ENCODE measurements at places on chromosomes 3 and 15. TPM values are rescaled to one million over a fixed set of nuclear protein-coding genes. Genes with fewer than 3 reads are reported as not detected.

GOLGA8M gene
- 1.1 TPM for total RNA-seq

TMEM266 gene
- total RNA-seq: not detected

MRPS11 gene
- 29.6 TPM for total RNA-seq

DNA sequence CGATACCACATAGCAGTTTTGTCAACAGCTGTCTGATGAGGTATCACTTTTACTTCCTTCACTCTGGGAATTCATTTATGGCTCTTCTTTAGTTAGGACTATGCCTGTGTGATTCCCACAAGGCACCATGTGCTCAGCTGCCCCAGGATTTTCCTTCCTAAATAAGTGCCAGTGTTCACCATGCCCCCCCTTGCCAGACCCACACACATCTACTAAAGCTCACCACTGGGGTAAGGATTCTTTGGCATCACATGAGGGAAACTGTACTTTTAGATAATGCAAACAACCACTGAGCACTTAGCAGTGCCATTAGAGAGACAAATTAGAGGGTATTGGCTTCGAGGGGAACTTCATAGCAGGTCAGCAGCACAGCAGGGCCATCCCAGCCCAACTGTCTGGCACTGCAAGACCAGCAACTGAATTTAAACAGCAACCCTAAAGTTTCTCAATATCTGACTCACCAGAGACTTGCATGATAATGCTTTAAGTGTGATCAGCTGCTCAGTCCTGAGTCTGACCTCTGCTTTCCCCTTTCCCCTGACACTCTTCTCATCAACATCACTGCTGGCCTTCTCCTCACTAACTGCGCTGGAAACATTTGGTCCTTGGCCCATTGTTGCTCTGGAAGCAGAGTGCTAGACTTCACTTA, 114.3 kb downstream of the STAC start:
- no peak for DNase-seq

- no peak for DNase-seq
Measured at GRCh38 chr3:4138786-4139431, 164.3 kb upstream of the SETMAR start.

GRCh38 chr15:46622851-46623250, 988.0 kb downstream of the SQOR start:
- DNase-seq: no peak

PSMD6 gene
- 63.0 TPM for total RNA-seq

DNA sequence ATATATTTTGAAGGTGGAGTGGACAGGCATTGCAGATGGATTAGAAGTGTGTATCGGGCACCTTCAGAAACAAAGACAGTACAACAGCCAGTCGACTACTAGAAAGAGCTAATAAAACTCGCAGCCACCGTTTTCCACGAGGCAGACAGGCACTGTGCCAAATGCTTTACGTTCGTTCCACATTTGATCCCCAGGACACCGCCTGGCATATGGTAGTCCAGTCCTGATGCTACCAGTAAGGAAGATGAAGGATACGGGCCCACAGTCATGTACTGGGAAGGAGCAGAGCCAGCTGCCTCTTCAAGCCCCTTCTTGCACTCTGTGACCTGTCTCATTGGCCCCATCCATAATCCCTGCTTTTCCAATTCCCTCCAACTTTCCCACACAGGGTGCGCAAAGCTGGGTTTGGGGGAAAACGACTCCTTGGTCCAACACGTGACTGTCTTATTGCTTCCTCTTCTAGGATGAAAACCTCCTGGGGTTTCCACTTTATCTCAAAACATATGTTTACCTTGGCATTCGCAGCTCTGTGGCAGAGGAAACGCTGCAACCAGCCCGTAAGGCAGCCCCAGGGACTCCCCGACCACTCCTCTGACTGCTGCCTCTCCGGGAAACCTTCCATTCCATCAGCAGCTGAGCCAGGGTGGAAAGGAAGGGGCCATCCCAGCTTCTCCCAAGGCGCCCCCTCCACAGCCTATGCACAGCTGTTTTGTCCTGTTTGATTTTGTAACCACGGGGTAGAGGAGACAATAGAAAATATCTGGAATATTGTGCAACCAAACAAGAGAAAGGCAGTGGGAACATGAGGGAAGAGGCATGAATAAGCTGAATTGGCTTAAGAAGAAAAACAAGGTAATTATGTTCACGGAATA, 107.4 kb downstream of the ADAMTS17 start:
- no peak for DNase-seq

- DNase-seq: no peak
Measured at GRCh38 chr3:115436767-115437301, 186.5 kb upstream of the GAP43 start.

SLC7A14 gene
- total RNA-seq: not detected

- no peak for DNase-seq
Measured at GRCh38 chr3:56322862-56323261, 145.4 kb downstream of the ERC2 start.

DNA sequence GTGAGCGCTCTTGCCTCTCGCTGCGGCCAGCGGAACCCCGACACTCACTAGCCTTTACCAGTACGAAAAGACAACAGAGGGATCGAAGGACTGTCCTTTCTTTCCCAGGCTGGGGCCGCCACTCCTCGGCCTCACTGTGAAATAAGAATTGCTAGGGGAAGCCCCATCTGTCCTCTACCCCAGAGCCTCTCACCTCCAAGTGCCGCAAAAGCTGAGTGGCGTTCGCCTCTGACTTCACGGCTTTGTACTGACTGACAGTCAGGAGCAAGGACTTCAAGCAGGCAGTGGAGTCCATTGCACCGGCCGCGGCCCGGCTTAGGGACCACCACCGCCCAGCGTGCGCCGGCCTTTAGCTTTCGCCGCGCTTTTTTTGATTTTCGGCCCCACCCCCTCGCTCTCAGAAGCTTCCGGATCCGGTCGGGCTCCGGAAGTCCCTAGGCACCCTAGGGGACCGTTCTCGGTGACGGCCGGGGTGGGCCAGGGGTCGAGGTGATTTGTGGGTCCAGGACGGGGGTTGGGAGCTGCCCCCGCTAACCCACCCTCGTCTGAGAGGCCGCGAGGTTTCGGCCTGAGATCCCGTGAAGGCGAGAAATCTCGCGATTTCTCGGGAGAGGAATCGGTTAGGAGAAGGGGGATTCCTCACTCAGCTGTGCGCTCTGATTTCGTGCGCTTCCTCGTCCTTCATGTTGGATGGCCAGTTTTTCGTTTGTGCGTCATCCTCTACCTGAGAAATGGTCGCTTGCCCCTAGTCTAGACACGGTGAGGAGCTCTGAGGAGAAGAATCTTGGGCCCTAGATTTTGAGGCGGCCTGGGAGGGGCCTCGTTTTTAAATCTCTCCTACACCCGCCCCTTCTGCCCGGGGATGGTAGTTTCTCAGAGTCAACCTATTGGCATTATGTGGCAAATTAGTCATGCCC, at the start of the genes CIP2A and DZIP3:
Gene CIP2A (minus strand): TSS at position 358 of the 917 bp plus-strand sequence. CDS start 63 bp downstream, at position 295.
Gene DZIP3 (plus strand): TSS at position 642 of the 917 bp plus-strand sequence. CDS start 15,685 bp downstream, outside the sequence.
- peak; percentile 81 for DNase-seq
